ENCODE measurements at places on chromosomes 5 and 9.

GRCh38 chr5:145681686-145682085 lies 153.5 kb downstream of the PRELID2 start:
- DNase-seq: no peak

GRCh38 chr9:123867034-123867433 lies 62.9 kb downstream of the DENND1A start:
- no peak for DNase-seq

DNA sequence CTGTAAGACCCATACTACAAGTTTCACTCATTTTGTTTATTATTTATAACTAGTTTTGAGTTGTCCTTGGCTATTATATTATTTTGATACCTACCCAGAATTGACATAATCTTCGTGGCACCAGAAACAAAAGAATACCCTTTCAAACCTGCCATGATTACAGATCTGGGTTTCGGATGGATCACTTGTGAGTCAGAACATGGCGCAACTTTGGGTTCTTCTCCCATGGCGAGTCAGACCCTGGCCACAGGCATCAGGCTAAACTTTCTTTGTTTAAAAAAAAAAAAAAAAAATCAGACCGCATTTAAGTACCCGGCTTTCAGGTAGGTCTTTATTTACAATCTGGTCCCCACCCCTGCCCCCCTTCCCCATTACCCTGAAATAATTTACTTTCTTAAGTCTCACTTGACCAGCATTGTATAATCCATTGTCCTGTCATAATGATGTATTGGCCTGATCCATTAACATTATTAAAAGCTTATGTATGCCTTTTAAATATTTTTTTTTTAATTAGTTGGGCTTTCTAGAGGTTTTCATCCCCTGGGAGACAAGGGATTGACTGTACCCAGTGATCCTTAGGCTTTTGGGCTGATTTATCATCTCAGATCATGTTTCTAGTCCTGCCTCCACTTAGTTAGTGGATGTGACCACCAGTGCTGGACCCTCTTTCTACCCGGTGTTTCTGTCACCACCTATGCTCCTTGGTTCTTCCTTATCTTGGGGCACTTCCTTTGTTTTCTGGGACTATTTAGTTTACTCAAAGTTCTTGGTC lies 43.9 kb downstream of the F2RL2 start:
- DNase-seq: no peak

DNA sequence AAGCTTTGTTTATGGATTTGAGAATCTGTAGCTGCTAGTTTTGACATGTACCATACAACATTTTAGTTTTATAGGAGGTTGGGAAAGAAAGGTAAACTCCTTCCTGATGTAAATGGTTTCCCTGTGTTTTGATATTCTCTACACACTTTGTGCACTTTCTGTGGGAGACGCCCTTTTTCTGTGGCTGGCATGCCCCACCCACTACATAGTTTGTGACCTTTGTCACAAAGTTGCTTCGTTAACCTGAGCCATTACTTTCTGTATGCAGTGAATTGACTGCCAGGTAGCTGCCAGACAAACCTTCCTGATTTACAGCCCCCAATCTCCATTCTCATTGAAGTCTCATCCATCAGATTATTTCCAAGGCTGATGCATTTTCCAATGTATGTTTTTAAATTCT lies 90.6 kb downstream of the NLN start:
- no peak for DNase-seq

DNA sequence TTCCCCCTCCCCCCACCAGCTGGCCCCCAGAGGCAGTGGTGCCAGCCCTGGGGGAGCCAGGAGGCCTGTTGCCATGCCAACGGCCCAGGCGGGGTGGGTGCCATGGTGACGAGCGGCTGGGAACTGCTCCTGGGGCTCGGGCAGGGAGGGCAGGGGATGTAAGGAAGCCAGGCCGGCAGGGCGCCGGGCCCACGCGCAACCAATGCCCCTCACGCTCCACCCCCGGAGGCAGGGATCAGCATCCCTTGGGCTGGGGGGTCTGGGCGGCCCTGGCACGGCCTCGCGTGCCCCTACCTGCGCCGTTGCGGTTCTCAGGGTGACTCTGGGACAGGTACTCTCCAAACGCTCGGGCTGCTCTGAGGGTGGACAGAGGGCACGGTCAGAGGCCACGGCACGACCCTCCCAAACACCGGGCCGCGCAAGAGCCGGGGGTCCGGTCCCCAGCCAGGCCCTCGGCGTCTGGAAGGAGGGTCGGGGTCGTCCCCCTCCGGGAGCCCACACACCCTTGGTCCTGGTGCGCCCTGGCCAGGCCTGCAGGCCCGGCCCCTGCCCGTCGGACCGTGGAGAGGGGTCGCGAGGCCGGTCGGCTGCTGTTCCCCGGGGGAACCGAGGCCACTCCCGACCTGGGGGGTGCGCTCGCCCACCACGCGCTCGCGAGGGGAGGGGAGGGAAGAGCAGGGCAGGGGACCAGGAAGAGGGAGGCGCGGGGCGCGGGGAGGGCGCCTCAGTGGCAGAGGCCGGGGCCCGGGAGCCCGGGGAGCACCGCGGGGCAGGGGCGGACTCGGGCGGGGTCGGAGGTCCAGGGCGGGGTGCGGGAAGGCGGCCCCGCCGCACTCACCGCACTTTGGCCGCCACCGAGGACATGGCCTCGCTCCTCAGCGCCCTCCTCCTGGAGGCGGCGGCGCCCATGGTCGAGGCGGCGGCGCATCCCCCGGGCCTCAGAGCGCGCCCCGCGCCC lies 661 bp downstream of the NSMF start:
- DNase-seq: no peak

DNA sequence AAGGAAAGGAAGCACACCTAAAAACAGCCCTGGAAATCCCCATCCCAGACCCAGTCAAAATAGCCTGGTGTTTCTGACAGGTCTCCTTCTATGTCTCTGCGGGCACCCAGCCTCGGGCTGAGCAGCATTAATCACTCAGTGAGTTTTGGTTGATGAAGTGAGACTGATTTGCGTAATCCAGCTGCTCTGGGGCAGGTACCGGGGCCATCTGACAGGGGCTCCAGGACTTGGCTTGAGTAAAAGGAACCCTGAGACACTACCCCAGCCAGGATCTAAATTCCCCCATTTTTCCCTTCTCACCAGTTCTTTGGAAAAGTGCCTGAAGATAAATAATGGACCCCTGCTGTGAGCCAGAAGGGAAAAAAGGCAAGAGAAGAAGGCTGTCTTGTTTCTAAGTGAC lies 596 bp downstream of the SLC28A3 start:
- no peak for DNase-seq

- DNase-seq: no peak
Observed at GRCh38 chr5:17330386-17330785, 113.0 kb downstream of the BASP1 start.

DNA sequence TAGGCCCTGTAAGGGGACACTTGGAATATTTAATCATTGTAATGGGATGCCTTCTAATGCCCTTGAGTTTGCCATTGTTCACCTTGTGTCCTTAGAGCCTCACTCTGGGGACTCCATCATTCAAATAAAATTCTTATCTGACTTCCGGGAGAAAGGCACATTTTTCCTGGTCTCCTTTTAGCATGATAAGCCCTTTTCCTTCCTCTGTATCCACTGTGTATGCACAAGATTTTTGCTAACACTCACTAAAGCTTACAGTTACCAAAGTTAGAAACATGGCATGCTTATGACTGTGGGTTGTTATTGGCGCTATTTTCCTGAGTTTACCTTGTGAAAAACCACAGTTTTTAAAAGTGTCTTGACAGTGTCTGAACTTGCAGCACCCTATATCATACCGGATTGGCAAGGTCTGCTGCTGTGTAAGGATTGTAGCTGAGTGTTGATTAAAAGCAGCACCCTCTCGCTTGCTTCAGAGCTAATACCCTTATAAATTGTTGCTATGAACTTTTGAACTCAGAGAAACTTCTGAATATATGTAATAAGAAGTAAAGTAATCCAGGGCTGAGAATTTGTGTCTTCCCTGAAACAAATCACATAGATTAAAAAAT lies 46.4 kb downstream of the SNCAIP start:
- no peak for DNase-seq

GRCh38 chr9:105087910-105088898 lies 156.2 kb upstream of the SLC44A1 start:
- no peak for DNase-seq

GRCh38 chr5:50699737-50700136 lies 33.3 kb downstream of the PARP8 start:
- DNase-seq: no peak

GRCh38 chr9:113724202-113724601 lies 151.9 kb upstream of the ZNF618 start:
- DNase-seq: no peak

DNA sequence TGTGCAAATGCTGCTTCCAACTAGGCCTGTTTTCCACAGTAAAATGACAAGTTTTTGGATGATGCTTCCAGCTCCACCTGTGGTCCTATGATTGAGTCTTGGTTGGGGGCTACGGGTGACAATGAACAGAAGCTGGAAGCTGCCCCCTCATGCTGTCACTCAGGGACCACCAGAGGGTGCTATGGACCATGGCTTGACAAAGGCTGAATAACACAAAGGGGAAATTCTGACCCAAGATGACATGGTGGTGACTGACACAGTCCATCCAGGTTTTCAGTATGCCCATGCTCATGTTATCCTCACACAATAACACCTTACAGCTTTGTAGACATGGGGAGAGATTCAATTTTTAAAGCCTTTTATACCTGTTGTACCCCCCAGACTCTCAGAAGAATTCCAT lies 23.9 kb upstream of the SAP30L start:
- no peak for DNase-seq

- DNase-seq: no peak
Observed at GRCh38 chr5:139982157-139982974, 60.7 kb downstream of the NRG2 start.

DNA sequence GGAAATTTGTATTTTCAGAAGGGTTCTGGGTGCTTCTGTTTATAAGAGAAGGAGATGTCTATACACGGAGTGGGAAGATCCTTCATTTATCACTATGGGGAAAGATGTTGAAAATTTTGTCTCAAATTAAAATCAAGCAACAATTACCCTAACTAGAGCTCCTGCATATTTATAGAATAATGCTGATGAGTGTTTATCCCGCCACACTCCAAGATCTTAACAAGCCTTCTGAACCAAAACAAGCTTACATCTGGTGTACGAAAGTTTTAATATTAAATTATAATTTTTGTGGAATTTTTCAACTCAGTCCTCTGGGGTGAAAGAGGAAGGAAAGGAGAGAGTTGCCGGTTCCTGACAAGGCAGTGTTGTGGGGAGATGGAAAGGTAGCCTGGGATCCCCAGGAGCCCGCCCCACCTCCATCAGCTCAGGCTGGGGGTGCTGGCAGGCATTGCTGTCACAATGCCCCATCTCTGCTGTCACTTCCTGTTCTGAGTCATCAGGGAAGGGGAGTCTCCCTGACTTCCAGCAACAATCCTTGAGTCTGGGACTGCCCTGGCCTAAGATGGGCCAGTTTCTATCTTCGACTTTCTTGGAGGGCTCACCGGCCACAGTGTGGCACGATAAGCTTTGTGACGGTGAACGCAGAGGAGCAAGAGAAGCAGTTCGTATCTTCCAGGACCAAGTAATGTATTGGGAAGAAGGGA lies 64.5 kb downstream of the ERAP1 start:
- no peak for DNase-seq

DNA sequence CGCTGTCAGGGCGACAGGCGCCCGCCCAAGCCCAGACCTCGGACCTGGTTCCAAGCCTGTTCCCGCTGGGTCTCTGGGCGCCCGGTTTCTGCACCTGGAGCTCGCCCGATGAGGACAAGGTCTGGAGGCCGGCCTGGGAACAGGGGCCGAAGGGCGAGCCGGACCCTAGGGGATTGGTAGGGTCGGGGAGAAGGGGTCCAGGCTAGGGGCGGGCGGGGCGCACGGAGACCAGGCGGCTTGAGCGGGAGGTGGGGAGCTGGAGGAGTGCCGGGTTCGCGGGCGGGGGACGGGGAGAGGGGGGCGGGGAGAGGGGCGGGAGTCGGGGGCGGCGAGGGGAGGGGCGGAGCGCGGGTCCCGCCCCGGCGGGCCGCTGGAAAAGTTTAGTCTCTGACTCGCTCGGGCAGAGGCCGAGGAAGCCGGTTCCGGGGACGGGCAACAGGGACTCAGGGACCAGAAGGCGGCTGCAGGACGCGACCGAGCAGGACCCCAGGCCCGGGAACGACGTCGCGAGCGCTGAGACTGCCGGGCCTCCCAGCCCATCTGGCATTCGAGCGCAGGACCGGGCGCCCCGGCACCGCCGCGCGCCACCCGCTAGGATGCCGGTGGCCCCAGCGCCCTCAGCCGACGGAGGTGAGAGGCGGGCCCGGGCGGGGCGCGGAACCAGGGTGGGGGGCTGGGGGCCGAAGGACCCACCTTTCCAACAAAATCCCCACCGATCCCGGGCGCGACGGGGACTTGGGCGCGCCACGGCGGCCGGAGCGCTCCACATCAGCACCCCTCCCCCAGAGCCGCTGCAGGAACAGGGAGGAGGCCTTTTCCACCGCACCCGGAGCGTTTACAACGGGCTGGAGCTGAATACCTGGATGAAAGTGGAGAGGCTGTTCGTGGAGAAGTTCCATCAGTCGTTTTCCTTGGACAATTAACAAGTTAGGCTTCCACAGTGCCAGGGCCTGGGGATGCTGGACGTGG lies at the start of gene S1PR3:
TSS of gene S1PR3 (plus strand) at position 403 of the 969 bp plus-strand sequence. CDS start 9,733 bp downstream, outside the sequence.
- DNase-seq: no peak

DNA sequence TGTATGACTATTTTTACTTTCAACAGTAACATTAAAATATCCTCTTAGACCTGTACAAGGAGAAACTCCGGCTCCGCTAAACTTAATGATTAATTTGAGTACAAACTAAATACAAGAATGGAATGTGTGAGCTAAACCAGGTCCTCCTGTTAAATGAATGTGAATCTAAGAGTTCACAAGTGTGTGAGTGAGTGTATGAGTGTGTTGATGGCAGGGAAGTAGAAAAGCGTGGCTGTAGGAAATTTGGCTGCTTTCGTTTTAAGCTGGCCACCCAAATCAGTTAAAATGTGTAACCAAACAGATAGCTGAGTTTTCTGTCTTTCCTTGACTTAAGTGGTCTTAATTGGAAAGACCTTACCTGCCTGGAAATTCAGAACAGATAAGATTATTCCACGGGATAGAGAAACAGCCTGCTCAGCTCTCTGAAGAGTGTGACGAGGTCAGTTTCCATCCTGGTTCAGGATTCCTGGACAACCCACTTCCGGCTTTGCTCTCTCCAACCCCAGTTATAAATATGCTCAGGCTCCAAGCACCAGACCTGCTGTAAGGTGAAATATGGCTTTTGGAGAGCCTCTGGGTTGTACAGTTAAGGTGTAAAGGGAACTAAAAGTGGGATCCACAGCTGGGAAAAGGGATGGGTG lies 908.6 kb upstream of the EDIL3 start:
- DNase-seq: no peak

GRCh38 chr9:13244181-13244580 lies 35.3 kb downstream of the MPDZ start:
- DNase-seq: no peak

- DNase-seq: no peak
Observed at GRCh38 chr9:32463500-32464293, 62.3 kb downstream of the RIGI start.

DNA sequence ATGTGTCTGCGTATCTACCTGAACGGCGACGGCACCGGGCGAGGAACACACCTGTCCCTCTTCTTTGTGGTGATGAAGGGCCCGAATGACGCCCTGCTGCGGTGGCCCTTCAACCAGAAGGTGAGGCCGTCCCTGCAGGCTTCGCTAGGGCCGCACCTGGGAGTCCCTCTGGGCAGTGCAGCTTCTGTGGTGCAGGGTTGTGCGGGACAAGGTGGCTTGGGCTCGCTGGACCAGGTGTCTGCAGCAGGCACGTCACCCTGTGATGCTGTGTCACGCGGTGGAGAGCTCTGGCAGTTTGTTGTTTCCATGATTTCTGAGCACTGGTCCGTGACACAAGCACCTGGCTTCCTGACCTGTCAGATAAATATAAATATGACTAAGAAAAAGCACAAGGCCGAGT lies 20.7 kb downstream of the FBXW5 start:
- DNase-seq: no peak
